ENCODE measurements at places on chromosomes 7 and 10.

DNA sequence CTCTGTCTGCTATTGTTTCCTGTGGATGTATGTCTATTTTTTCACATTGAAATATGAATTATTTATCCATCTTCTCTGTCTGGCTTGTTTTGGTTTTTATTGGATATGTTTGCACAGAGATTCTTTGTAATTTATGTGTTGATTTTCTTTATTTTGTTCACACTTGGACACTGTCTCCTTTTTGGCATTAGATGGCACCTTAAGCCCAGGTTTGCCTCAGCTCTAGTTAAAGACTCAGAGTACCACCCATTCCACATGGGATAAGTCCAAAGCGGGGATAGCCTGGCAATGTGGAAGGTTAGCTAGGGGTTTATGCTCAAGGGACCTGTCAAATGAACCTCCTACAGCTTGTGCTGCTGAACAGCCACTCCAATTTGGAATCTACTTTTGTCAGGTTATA, 14.1 kb downstream of the FEZF1 start:
- no peak for DNase-seq

GRCh38 chr7:95922191-95922590, 149.8 kb downstream of the DYNC1I1 start:
- DNase-seq, result no peak

DNA sequence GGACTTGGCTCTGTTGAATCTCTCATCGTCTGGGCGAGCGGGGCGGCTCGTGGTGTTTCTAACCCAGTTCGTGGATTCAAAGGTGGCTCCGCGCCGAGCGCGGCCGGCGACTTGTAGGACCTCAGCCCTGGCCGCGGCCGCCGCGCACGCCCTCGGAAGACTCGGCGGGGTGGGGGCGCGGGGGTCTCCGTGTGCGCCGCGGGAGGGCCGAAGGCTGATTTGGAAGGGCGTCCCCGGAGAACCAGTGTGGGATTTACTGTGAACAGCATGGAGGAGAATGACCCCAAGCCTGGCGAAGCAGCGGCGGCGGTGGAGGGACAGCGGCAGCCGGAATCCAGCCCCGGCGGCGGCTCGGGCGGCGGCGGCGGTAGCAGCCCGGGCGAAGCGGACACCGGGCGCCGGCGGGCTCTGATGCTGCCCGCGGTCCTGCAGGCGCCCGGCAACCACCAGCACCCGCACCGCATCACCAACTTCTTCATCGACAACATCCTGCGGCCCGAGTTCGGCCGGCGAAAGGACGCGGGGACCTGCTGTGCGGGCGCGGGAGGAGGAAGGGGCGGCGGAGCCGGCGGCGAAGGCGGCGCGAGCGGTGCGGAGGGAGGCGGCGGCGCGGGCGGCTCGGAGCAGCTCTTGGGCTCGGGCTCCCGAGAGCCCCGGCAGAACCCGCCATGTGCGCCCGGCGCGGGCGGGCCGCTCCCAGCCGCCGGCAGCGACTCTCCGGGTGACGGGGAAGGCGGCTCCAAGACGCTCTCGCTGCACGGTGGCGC, at the start of gene EN2:
TSS of gene EN2 (plus strand) at position 19 of the 767 bp plus-strand sequence. CDS start at position 268, 249 bp downstream.
- DNase-seq, result peak; percentile 6

DNA sequence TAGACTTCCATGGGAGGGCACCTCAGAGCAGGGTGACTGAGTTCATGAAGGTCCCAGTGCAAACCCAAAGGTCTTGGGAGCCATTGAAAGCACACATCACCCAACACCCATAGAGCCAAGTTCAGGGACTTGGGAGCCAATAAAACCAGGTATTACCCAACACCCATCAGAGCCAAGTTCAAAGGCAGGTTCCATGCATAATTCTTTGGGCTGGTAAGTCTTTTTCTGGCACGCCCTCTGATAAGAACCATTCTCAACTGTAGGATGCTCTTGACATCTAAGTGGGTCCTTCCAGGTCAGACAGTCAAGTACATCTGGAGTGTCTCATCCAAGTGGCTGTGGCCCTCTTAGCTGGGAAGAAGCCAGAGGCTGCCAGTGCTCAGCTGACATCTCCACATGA, 63.2 kb downstream of the EBF3 start:
- DNase-seq, result peak; percentile 90

GRCh38 chr7:102111061-102112041, 175.3 kb upstream of the SH2B2 start:
- no peak for DNase-seq

DNA sequence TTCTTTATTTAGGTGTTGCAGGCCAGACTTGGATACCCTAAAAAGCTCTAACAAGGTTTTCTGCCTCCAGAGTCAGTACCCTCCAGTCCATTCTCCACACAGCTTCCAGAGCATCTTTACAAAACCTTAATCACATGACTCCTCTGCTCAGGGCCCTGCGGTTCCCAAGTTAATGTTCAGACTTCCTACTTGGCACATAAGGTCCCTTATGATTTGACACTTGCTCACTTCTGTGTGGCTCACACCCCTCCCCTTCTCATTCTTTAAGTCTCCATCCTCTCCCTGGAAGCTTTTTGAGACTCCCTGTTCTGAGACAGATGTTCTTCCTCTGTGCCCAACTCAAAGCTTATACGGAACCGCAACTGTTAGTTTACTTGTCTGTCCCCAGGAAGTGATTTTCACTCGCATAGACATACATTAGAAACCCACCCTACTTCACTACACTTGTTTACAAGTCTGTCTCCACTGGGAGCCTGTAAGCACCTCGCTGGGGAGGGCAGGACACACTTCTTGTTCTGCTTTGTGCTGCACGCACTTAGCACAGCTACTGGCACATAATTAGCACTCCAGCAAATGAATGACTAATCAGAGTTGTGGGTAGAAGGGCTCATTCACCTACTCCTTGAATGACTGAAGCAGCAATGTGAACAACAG, 154.3 kb upstream of the LAMB4 start:
- DNase-seq, result peak; percentile 53
